ENCODE measurements at places on chromosomes 11 and 22.

DNA sequence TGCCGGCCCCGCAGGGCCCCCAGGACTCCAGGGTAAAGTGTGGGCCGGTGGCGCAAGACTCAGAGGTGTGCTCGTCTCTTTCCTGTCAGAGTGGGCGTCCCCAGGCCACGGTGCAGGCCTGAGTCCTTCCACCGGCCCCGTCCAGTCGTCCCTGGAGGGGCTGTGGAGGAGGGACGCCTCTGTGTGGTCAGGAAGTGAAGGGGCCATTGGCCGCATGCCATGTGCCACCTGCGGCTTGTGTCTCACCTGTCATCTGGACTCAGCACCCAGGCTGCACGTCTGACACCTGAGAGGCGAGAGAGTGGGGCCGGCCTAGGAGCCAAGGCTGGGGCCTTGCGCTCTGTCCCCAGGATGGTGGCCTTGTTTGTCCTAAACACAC is 25.2 kb downstream of the MUC6 start:
- DNase-seq, result no peak

GRCh38 chr11:96664110-96664509 is 274.3 kb downstream of the JRKL start:
- DNase-seq, result no peak

DNA sequence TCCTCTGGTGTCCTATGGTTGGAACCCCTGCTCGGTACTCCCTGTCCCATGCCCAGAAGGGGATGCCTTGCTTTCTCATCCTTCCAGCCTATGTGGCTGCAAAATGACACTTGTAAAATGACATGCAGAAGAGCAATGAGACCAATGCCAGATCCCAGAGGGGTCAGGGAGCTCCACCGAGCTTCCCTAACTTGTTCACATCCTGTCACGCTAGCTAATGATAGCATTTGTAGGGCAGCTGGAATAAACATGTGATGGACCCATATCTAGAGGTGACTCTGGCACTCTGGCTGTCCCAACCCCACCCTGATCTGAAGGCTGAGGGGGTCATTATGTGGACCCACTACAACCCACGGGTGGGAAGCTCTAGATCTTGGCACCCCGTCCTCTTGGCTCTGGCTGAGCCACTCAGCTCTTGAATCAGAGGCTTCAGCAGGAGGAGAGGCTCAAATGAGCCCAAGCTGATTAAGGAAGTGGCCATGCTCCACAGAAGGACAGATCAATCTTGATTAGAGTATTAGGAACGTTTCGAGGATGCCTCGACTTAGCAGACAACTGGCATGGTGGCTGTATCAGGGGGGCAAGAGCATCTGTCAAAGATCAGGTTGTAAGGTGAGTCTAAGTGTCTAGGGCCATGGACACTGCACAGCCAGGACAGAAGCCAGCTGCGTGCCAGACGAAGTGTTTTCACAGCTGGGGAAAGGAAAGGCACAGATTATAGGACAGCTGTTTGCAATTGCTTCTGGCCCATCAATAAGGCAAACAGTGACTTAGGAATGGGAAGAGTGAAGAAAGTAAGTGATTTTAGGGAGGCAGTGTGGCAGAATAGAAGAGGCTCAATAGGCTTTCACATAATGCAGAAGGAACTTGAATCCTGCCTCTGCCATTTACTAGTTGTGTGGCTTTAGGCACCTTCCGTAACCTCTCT is 182.8 kb downstream of the KIRREL3 start:
- no peak for DNase-seq

GRCh38 chr22:35612903-35613302 is 4.2 kb downstream of the MB start:
- no peak for DNase-seq

GRCh38 chr11:3103076-3103475 is 45.9 kb upstream of the CARS1 start:
- peak; percentile 19 for DNase-seq

- DNase-seq, result peak; percentile 66
Measured at GRCh38 chr22:26672590-26673468, 15.4 kb downstream of the MIAT start.

DNA sequence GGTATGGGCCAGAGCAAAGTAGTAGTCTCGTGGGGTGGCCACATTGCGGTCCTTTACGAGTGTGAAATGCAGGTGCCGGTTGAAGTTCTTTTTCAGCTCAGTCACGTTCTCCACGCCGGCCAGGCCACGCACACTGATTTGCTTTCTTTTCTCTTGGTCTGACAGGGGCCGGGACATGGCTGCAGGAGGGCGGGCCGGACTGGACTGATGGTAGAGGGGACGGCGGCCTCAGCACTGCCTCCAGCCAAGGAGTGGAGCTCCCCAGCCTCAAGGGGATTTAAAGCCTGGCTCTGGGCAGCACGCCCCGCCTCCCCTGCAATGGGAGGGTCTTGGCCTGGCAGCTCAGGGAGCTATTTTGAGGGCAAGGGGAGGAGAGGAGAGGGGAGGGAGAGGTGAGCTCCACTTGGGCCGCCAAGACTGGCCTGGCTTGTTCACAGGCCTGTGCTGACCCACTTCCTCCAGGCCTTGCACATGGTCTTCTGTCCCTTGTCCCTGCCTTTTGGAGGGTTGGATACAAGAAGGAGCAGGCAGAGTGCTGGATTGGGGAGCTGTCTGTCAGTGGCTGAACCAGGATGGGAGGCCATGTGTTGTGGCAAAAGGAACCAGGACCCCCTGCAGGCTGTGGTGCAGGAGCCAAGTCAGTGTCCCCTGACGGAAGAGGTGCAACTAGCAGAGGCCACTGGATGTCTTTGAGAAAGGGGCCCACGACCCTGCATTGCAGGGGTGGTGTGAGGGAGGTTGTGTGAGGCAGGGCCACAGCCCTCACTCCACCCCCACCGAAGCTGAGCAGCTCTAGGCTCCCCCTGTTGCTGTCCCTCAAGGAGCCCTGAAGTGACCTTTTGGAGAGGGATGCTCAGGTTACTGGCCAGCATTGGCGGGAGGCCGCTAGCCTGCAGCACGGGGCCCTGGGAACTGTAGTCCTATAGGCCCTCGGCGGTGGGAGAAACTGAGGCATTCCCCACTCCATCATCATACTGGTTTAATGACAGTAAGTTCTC is at the start of gene PYGM:
Gene PYGM, minus strand, starts transcription at position 253 of the 998 bp plus-strand sequence. Its CDS starts 76 bp downstream, at position 177.
- DNase-seq, result no peak

DNA sequence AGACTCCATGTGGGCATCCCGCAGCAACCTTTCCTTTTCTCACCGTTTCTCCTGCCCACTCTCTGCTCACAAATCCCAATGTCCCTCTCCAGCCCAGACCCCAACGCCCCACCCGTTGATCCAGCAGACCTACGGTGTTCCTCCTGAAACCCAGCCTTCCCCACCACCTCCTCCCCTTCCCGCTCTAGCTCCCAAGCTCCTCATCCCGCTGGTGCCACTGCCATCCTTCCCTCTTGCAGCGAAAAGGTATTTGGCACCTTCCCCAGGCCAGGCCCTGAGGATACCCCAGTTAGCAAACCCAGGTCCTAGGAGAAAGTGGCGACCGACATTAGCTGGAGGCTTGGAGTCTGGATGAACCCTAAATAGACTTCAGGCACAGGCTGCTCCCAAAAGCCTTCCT is 84.0 kb upstream of the RTL6 start:
- DNase-seq, result no peak

DNA sequence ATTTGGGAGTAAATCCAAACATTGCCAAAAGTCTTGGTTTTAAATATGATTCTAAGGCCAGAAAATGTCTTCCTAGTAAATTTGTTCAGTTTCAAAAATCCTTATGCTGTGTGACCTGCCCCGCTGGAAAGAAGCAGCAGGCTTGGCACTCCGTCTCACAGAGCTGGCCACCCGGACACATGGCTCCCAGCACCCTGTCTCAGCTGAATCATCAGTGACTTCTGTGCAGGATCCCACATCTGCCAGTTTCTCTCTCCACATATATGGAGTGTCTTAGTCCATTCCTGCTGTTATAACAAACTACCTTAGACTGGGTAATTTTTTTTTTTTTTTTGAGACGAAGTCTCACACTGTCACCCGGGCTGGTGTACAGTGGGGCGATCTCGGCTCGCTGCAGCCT is 356.7 kb downstream of the TBC1D22A start:
- no peak for DNase-seq

- DNase-seq, result no peak
Measured at GRCh38 chr11:61259363-61259762, 18.4 kb downstream of the PGA5 start.

- DNase-seq, result no peak
Measured at GRCh38 chr11:131275580-131275979, 94.8 kb upstream of the NTM start.

DNA sequence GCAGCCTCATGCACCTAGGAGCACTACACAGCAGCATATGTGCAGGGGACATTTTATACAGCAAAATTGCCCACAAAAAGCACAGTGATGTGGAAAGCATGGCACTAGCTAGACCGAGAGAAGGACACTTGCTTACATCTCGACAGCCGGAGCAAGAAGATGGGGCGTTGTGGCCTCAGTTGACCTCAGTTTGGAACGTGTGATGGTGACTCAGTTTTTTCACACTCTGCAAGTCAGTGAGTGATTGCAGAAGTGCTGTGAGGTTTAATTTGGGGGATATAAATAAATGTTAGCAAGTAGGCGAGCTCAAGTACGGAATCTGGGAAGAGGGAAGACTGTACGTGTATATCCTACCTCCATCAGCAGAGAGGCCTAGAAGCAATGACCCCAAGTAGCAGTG is 23.3 kb downstream of the LRP5 start:
- no peak for DNase-seq

- DNase-seq, result peak; percentile 59
Measured at GRCh38 chr11:124760205-124760652, 1.9 kb downstream of the ESAM start.

- peak; percentile 62 for DNase-seq
Measured at GRCh38 chr11:122756417-122756816, 81.9 kb upstream of the CRTAM start.

- DNase-seq, result no peak
Measured at GRCh38 chr22:21679383-21679782, 13.6 kb downstream of the PPIL2 start.

DNA sequence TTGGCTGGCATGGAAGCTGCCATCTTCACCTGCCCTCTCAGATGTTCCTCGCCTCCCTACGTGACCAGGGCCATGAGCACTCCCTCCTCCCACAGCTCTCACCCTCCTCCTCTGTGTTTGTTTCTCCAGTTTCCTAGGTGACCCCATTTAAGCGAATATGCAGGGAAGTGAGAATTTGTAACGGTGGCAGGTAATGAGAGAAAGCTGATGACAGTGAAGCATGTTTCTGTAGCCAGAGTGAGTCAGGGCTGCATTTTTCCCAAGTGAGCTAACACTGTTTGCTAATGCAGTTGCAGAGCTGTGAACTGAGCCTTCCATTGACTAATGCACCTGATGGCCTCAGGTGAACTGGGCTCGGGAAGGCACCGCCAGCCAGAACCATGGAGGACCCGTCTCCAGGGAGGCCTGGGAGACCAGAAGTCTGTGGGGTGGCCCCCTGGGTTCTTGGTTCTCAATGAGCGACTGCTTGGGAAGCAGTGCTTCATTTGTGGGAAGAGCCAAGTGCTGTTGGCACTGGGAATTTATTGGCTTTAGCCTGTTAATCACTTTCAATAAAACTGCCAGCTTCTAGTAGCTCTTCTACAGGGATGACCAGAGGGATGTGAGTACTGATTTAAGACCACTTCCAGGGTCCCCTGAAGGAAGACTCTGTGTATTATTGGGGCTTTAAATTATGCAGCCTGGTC is 64.5 kb downstream of the BARX2 start:
- no peak for DNase-seq

DNA sequence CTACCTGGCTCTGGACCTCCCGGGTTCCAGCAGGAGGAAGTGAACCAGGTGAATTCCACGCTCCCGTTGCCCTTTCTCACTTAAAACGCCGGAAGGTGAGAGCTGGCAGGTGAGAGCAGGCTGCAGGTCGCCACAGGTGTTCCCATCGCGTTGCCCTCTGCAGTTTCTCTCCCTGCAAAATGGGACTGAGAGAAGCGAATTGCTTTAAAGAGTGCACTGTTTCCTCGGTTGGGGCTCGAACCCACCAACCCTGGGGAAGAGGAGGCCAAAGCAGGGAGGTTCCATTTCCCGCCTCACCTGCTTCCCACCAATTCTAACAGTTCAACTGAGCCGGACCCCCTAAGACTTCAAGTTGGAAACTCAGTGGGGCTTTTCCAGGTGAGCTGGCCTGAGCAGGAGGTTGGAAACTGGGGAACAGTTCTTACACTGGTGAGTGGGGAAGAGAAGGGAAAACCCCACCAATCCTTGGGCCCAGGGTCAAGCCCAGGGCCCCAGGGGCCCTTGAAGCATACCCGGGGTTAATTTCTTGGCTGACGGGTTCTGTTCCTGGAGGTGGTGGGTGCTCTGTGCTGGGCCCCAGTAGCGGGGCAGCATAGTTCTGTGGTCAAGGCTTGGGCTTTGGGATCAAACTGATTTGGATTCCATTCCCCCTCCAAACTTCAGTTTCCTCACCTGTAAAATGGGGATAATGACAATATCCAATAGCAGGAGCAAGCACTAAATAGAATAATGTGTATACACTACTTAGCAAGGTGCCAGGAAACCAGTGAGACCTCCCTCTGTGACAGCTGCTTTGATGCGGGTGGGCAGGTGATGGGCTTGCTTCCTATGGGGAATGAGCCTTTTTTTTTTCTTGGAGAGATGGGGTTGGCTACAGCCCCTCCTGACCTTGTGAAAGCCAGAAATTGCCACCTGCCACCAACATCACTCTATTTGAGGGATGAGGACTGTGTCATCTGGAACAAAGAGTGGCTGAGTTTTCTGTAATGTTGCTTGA is 788 bp downstream of the CD82 start:
- no peak for DNase-seq

DNA sequence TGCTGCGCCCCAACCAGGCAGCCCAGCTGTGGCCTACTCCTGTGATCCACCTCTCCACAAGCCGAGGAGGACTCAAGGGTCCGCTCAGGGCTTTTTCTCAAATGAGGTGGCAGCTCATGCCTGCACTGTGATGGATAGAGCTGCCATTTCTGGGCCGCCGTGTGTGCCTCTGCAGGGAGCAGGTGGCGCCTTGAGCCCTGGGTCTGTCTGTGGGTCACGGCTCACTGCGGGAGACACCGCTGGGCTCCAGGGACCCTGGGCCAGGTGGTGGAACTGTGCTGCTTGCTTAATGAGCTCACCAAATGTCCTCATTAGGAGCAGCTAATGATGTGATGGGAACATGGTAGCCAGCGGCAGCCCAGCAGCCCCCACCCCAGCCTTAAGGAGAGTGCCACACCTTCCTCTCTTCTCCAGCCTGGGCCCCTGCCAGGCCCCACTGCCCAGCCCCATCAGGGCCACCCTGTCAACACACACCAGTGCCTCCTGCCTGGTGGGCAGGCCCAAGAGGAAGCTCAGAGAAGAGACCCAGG is 50.8 kb downstream of the DHCR7 start:
- DNase-seq, result no peak

- DNase-seq, result no peak
Measured at GRCh38 chr11:93025558-93026255, 56.3 kb downstream of the MTNR1B start.

DNA sequence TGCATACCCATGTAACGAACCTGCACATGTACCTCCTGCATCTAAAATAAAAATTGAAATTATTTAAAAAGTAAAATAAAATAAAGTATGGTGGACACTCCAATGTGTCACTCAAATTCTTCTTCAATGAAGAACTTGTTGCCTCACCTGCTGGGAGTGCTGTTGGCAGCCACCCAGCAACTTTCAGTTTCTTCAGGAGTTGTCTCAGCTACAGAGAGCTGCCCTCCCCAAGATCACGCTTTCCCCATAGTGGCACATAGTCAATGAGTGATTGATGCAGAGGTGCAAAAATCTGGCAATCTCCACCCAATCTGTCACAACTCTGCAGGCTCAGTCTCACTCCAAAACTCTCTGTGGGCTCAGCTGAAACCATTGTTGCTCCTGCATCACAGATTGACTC is 92.3 kb upstream of the C11orf87 start:
- DNase-seq, result no peak

Data from GM12891 (cell line).